ENCODE measurements at places on chromosomes 1 and 21.

DNA sequence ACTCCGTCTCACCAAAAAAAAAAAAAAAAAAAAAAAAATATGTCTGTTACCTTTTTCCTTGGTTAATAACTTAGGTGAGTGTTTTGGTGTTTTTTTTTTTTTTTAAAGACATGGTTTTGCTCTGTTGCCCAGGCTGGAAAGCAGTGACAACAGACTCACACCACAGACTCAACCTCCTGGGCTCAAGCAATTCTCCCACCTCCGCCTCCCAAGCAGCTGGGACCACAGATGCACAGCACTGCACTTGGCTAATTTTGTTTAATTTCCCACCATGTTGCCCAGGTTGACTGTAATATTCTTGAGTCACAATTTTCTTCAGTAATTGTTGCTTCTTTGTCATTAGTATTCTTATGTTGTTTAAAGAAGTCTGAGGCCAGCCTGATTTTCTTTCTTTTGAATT is 149.2 kb upstream of the SYT6 start:
- H3K4me3 ChIP-seq, result no peak overlapping the region
- H3K27ac ChIP-seq, result no peak overlapping the region
- H3K4me1 ChIP-seq, result peaks cover 3% of the 10 kb centered on the region
- no peaks in the 10 kb centered on the region for H3K36me3 ChIP-seq

DNA sequence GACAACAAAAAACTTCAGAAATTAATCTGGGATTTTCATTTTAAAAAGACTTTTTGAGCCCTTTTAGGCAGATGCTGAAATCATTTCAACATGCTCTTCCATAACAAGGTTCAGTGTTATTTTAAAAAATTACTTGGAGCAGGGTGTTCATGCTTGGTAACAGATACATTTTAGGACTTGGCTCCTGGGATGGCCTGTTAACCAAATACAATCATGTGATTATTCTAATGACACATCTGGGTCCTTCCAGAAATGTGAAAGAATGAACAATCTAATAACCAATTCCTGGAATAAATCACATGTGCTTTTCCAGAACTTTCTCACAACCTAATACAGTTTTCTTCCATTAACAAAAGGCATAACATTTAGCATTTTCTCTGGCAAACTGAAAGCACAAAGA is 379.8 kb upstream of the RUNX1 start:
- H3K36me3 ChIP-seq, result no peaks in the 10 kb centered on the region
- H3K27me3 ChIP-seq, result peaks cover 4% of the 10 kb centered on the region
- no peaks in the 10 kb centered on the region for H3K4me1 ChIP-seq

DNA sequence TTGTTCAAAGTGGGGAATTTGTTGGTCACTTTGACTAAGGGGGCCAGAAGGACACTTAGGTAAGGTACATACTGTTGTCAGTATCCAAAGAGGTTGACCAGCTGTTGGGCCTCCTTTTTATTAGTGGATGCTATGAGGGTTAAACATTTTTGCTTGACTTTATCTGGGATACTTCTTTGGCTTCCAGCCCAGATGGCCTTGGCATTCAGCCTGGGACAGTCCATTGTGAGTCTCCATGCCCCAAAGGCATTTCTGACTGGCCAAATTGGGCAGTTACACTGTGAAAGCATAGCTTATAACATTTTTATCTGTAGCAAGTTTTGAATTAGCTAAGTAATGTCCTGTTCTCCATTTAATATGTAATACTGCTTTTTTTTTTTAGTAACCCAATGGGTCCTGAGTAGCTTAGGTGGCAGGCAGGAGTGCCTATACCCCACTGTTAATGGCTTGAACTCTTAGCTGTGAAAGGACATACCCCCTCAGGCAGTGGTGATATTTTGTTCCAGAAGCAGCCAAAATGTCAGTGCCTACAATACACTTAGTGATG is 35.4 kb upstream of the CD1D start:
- no peak overlapping the region for H3K4me3 ChIP-seq
- no peaks in the 10 kb centered on the region for H3K36me3 ChIP-seq

DNA sequence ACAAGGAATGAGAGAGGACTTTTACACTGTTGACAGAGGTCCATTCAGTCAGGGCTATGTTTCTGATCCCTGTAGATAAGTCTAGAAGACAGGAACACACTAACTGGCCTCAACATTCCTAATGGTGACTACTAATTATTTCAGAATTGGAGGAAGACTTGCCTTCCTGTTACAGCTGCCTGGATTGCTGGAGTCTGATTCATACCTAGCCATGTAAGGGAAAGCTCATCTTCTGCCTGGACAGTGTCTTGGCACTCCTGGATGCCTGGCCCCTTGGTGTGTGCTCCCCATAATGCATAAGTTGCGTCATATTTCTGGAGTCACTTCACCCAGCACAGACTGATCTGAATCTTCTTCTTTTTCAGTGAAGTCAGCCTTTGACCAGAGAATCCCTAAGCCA is 326.0 kb upstream of the RUNX1 start:
- no peaks in the 10 kb centered on the region for H3K27me3 ChIP-seq
- H3K27ac ChIP-seq, result no peak overlapping the region
- H3K36me3 ChIP-seq, result no peaks in the 10 kb centered on the region
- H3K4me1 ChIP-seq, result no peaks in the 10 kb centered on the region

GRCh38 chr1:29519788-29520110 is 283.4 kb downstream of the PTPRU start:
- no peaks in the 10 kb centered on the region for H3K36me3 ChIP-seq
- H3K27me3 ChIP-seq, result no peaks in the 10 kb centered on the region
- no peaks in the 10 kb centered on the region for H3K4me1 ChIP-seq
- no peak overlapping the region for H3K4me3 ChIP-seq
- H3K27ac ChIP-seq, result no peak overlapping the region
- no peak for DNase-seq

GRCh38 chr1:153386500-153386901 is 4.4 kb downstream of the S100A8 start:
- no peaks in the 10 kb centered on the region for H3K36me3 ChIP-seq
- H3K27me3 ChIP-seq, result no peaks in the 10 kb centered on the region
- H3K27ac ChIP-seq, result no peak overlapping the region

DNA sequence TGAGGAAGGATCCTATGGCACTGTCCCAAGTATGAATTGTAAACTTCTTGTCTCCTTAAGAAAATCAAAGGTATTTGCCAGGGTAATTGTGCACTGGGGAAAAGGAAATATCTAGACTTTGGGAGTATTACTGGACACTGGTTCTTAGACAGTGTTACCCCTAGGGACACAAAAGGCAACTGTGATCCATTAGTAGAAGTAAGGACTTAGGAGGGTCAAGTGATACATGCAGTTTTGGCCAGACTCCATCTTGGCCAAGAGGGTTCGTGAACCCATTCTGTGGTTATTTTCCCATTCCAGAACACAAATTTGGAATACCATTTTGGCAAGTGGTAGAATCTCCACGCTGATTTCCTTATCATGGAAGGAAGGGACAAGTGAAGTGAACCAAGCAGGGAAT is 98.1 kb downstream of the TM2D1 start:
- H3K27me3 ChIP-seq, result no peaks in the 10 kb centered on the region
- no peaks in the 10 kb centered on the region for H3K36me3 ChIP-seq
- no peak for DNase-seq
- no peak overlapping the region for H3K4me3 ChIP-seq
- no peak overlapping the region for H3K27ac ChIP-seq
- H3K4me1 ChIP-seq, result no peaks in the 10 kb centered on the region

DNA sequence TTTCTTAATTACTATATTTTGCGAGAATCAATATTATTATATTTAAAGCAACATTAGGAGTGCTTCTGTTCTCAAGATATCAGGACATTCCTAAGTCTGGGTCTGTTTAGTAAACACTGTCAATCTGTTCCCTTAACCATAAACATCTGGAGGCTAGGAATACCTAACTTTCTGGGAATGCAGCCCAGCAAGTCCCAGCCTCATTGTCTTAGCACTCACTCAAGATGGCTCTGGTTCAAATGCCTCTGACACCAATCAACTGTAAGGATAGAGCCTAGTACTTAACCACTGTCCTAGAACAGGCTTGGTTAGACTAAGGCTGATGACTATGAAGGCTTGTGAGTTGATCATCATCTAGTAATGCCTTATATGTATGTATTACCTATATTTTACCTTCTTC is 61.5 kb downstream of the TNN start:
- H3K36me3 ChIP-seq, result no peaks in the 10 kb centered on the region
- DNase-seq, result no peak
- H3K4me3 ChIP-seq, result no peak overlapping the region
- no peaks in the 10 kb centered on the region for H3K27me3 ChIP-seq
- no peak overlapping the region for H3K27ac ChIP-seq
- H3K4me1 ChIP-seq, result peaks cover 6% of the 10 kb centered on the region

GRCh38 chr1:198763298-198763714 is 124.5 kb downstream of the PTPRC start:
- H3K36me3 ChIP-seq, result no peaks in the 10 kb centered on the region
- no peaks in the 10 kb centered on the region for H3K4me1 ChIP-seq
- H3K27ac ChIP-seq, result no peak overlapping the region
- no peaks in the 10 kb centered on the region for H3K27me3 ChIP-seq
- H3K4me3 ChIP-seq, result no peak overlapping the region

- H3K36me3 ChIP-seq, result no peaks in the 10 kb centered on the region
- no peaks in the 10 kb centered on the region for H3K27me3 ChIP-seq
Measured at GRCh38 chr1:174676856-174677255, 229.1 kb downstream of the GPR52 start.

- no peak overlapping the region for H3K4me3 ChIP-seq
- no peak overlapping the region for H3K27ac ChIP-seq
- DNase-seq, result no peak
- no peaks in the 10 kb centered on the region for H3K27me3 ChIP-seq
- no peaks in the 10 kb centered on the region for H3K4me1 ChIP-seq
Measured at GRCh38 chr1:13675151-13675651, 24.8 kb upstream of the PRDM2 start.

DNA sequence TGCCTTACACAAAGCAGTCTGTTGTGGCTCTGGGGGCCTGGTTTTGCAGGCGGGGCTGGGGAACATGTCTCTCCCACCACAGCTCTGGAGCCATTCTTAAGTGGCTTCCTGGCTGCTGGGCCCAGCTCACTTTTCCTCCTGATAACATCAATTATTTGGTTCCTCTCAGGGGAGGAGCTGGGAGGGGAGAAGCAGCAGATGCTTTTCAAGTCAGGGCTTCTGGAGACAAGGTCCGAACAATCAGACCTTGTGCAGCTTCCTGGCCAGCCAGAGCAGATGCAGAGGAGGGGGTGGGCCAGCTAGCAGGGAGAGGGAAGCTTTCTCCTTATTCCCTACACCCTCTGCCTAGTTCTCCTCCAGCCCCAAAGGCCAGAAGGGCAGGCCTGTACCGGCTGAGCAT is 3.7 kb upstream of the PAQR6 start:
- no peak overlapping the region for H3K4me3 ChIP-seq
- H3K27ac ChIP-seq, result no peak overlapping the region
- no peak for DNase-seq

- no peak for DNase-seq
- H3K4me3 ChIP-seq, result no peak overlapping the region
- H3K27me3 ChIP-seq, result no peaks in the 10 kb centered on the region
- no peaks in the 10 kb centered on the region for H3K36me3 ChIP-seq
- H3K27ac ChIP-seq, result no peak overlapping the region
Measured at GRCh38 chr1:7136166-7136953, 351.1 kb downstream of the CAMTA1 start.

- no peak for DNase-seq
- H3K27ac ChIP-seq, result no peak overlapping the region
- H3K36me3 ChIP-seq, result no peaks in the 10 kb centered on the region
Measured at GRCh38 chr1:237760951-237761350, 129.8 kb downstream of the ZP4 start.

- H3K36me3 ChIP-seq, result no peaks in the 10 kb centered on the region
- DNase-seq, result no peak
- H3K4me1 ChIP-seq, result no peaks in the 10 kb centered on the region
- H3K27ac ChIP-seq, result no peak overlapping the region
- no peak overlapping the region for H3K4me3 ChIP-seq
- H3K27me3 ChIP-seq, result no peaks in the 10 kb centered on the region
Measured at GRCh38 chr1:217983051-217983375, 302.1 kb upstream of the RRP15 start.

GRCh38 chr1:36689992-36690391 is 207.3 kb upstream of the CSF3R start:
- H3K27me3 ChIP-seq, result no peaks in the 10 kb centered on the region
- no peak for DNase-seq
- H3K36me3 ChIP-seq, result no peaks in the 10 kb centered on the region
- no peak overlapping the region for H3K27ac ChIP-seq

DNA sequence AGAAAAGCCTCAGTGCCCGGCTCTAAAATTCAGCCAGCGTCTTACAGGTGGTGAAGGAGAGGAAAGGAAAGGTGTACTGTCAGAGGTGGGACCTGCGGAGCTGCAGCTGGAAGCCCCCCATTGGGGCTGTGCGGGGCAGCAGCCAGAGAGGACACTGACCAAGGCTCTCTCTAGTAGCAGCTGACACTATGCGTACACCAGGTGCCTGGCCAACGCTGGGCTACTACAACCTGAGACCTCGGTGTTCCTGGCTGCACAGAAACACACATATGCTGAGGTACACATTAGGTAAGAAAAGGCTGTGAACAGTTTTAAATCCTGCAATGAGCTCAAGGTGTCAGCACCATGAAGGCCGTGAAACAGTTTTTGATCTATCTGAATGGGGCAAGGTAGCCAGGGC is 55.5 kb upstream of the EDN2 start:
- DNase-seq, result no peak
- no peak overlapping the region for H3K27ac ChIP-seq
- H3K36me3 ChIP-seq, result no peaks in the 10 kb centered on the region
- peaks cover 14% of the 10 kb centered on the region for H3K4me1 ChIP-seq
- H3K27me3 ChIP-seq, result no peaks in the 10 kb centered on the region

DNA sequence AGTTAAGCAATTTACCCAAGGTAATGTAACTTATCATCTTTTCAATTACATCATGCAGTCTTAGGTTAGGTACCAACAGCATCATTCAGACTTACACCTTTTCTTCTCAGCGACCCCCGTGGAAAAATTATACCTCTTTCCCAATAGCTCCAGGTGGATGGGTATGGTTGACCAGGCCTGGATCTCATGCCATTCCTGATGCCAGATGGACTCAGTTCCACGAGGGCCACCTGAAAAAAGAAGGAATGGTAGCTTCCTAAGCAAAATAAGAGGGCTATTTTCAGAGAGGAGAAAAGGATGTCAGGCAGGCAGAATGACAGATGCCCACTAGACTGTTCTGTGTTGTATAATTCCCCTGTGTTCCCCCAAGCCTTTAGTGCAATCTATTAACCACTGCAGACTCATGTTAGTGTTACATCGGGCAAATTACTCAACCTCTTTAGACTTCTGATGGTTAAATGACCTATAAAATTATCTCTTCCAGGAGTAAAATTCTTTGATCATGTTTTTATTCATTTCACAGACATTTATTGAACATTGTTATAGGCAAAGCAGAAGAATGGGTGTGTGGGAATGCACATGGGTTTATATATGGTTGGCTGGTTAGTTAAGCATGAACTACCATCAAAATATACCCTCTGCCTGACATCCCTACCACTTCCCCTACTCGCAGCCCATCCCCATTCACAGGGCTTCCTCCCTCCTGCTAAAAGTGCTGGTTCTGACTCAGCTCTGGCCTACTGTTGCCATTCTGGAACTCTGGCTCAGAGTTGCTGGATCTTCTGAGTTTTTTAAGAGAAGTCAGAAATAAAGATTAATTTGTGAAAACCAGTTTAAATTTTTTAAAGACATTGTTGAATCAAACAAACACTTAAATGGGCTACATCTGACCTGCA is 10.6 kb upstream of the MYSM1 start:
- H3K4me1 ChIP-seq, result no peaks in the 10 kb centered on the region
- H3K27ac ChIP-seq, result no peak overlapping the region
- H3K36me3 ChIP-seq, result no peaks in the 10 kb centered on the region
- no peak for DNase-seq

GRCh38 chr1:179815641-179816040 is 62.0 kb downstream of the TOR1AIP2 start:
- H3K4me3 ChIP-seq, result peak overlapping the region; percentile 83
- DNase-seq, result no peak
- H3K27me3 ChIP-seq, result no peaks in the 10 kb centered on the region
- no peaks in the 10 kb centered on the region for H3K36me3 ChIP-seq

GRCh38 chr1:206497363-206497762 is 10.0 kb upstream of the RASSF5 start:
- DNase-seq, result no peak
- H3K27ac ChIP-seq, result no peak overlapping the region
- no peaks in the 10 kb centered on the region for H3K4me1 ChIP-seq
- H3K4me3 ChIP-seq, result no peak overlapping the region
- no peaks in the 10 kb centered on the region for H3K27me3 ChIP-seq

Measured in kidney (tissue), 22 donors.